SK-N-SH treated with all-trans-retinoic acid at 6 μM for 48 hours (cell line): ENCODE measurements at places on chromosomes 4 and X.

DNA sequence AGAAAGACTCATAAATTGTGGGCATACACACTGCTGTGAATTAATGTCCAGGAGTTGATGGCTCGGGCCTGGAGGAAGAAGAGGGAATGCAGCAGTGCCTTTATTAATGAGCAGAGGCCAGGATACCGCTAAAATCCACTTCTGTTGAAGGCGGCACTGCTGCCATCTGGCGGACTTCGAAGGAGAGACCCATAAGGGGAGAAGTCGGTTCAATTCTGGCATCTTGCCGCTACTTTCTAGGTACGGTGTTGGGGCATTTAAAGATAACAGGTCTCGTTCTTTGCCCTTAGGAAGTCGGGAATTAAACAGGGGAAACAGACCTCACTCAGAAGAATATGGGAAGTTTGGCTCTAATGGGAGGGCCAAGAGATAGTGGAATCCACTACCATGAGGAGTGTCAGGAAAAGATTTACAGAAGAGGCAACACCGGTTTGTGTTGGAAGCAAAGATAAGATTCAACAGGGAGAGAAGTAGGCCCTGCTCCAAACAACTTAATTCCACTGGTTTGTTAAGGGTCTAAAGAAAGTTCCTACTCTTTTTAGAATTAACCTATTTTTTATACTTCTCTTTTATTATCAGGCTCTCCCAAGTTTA lies 133.6 kb upstream of the GIMD1 start:
- peak; percentile 97 for ATAC-seq

DNA sequence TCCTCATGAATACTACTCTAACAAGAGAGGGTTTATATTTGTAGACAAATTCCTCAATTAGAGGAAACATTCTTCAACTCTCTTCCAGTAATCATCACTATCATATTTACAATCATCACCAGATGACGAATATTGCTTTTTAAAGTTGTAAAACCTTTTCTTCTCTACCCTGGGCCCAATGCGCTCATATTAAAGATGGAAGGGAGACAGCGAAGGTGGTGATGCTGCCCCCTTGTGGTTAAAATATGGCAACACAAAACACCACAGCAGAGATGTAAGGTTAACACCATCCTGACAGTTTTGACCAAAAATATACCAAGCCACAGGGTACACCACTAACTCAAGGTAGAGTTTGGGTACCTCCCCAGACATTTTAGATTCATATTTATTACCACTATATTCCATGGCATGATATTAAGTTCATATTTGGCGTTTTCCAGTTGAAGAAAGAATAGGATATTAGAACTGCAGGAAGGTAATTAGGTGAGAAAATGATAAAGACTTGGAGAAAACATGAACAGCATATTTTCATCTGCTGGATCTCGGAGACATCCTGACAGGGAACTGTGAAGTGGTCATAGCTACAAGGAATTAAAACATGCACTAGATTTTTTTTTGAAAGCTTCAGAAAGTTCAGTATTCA lies 72.8 kb downstream of the SLC9A7 start:
- ATAC-seq = peak; percentile 95

DNA sequence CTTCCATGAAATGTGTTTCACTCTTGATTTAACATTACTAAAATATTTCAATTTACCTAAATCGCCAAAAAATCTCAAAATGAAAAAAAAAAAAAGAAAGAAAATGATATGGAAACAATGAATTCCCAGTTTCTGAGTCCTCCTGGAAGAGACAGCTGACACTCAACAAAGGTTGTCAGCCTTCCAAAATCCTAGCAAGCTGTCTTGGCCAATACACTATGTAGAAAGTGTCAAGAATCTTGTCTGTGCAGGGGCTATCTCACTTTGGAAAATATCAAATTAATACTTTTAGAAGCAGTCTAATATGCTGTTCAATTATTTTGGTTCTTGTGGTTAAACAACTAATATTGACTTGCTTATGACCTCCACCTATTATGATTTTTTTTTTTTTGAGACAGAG lies 8.7 kb downstream of the DKK2 start:
- no peak for ATAC-seq

- 0 out of 3 replicates have a peak, but pooled peaks have one; percentile 24 for ATAC-seq
Measured at GRCh38 chr4:127479031-127479622, 153.6 kb upstream of the INTU start.

DNA sequence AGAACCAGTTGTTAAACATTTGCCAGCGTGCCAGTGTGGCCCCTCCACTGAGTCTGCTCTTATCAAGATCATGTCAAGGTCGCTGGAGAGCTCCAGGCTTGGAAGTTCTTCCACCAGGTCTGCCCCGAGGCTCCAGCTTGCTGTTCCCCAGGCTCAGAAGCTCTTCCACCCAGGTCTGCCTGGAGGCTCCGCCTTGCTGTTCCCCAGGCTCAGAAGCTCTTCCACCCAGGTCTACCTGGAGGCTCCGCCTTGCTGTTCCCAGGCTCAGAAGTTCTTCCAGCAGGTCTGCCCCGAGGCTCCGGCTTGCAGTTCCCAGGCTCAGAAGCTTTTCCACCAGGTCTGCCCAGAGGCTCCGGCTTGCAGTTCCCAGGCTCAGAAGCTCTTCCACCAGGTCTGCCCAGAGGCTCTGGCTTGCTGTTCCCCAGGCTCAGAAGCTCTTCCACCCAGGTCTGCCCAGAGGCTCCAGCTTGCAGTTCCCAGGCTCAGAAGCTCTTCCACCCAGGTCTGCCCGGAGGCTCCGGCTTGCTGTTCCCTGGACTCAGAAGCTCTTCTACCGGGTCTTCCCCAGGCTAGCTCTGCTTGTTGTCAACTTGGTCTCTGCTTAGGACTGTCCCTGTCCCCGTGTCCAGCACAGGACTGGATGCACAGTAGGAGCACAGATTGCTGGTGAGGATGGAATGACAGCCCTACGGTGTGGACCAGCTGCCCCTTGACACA lies 54.4 kb downstream of the HMX1 start:
- no peak for ATAC-seq

DNA sequence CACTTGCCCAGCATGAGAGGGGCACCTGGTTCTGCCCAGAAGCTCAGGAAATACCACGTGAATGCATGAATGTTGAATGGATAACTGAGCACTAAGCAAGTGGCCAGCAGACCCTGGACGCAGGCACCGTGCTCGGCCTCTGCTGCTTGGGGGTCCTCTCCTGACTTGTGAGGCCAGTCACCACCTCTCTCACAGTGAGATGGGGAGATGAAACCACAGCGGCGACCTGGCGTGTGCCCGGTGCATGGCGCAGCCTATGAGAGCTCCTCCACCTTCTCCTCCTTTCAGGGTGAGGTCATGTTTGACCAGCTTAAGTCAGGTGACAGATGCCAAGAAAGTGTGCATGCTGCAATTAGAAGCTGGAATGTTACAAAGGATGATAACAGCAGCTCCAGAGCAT lies 75.5 kb downstream of the HMX1 start:
- no peak for ATAC-seq

- no peak for ATAC-seq
Measured at GRCh38 chrX:25219480-25219879, 203.7 kb upstream of the ARX start.

DNA sequence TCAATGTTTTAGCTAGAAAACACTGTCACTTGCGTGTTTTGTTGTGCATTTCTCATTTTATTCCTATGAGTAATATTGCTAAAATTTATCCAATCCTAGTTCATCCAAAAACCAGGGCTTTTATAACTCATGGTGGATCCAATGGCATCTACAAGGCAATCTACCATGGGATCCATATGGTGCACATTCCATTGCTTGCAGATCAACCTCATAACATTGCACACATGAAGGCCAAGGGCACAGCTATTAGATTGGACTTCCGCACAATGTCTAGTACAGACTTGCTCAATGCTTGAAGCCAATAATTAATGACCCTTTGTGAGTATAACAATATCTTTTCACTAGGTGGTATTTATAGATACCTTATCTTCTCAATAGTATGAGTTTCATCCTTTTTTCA lies 57.2 kb upstream of the UGT2B7 start:
- no peak for ATAC-seq

DNA sequence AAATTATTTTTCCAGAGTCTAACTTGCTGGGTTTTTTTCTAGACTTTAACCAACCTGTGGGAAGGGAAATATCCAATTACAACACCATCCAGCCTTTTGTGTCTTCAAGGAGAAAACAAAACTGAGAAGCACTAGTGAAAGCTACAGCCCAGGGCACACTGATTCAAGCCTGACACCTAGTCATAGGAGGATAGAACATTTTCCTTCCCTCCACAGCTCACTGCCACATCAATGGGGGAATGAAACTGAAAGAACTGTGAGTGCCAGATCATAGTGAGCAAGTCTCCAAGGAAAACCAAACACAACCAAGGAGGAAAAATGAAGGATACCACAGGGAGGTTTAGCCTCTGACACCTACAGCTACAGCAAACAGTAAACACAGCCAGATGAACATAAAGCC lies 43.3 kb upstream of the MAGEA8 start:
- no peak for ATAC-seq

GRCh38 chr4:81758574-81759264 lies 287.0 kb upstream of the RASGEF1B start:
- no peak for ATAC-seq

GRCh38 chr4:4872314-4872903 lies 12.9 kb downstream of the MSX1 start:
- peak; percentile 43 for ATAC-seq

GRCh38 chr4:3211866-3212265 lies 37.1 kb upstream of the MSANTD1 start:
- no peak for ATAC-seq

- no peak; the same call in 2 of the 3 replicates for ATAC-seq
Measured at GRCh38 chr4:41009411-41009810, 204.9 kb downstream of the APBB2 start.

DNA sequence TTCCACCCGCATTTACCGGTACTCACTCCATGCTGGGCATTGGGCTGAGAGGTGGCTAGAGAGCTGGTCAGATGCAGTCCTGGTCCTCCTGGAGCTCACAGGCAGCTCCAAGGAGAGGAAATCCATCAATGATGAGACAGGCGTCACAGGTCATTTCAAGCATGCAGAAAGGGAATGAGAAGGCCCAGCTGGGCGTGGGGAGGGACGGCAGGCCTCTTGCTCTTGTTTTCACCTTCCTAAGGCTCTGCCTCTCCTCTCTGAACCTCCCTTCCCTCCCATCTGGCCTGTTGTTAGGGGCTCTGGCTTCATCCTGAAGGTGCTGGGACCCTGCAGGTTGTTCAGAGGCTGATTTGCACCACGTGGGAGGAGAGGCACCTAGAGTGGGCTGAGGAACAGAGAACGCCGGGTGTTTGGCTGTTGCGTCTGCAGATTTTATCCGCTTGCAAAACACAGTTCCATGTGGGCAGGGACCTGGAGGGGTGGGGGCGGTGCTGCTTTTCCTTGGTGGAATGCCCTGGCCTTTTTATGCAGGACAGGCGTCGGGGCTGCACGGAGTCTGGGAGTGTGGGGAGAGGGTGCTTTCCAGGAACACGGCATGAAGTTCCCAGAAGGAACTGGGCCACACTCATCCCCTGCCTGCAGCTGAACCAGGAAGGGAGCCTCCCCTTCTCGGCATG lies 81.5 kb upstream of the PSAPL1 start:
- no peak for ATAC-seq
